ENCODE measurements at places on chromosomes 1 and 21.

DNA sequence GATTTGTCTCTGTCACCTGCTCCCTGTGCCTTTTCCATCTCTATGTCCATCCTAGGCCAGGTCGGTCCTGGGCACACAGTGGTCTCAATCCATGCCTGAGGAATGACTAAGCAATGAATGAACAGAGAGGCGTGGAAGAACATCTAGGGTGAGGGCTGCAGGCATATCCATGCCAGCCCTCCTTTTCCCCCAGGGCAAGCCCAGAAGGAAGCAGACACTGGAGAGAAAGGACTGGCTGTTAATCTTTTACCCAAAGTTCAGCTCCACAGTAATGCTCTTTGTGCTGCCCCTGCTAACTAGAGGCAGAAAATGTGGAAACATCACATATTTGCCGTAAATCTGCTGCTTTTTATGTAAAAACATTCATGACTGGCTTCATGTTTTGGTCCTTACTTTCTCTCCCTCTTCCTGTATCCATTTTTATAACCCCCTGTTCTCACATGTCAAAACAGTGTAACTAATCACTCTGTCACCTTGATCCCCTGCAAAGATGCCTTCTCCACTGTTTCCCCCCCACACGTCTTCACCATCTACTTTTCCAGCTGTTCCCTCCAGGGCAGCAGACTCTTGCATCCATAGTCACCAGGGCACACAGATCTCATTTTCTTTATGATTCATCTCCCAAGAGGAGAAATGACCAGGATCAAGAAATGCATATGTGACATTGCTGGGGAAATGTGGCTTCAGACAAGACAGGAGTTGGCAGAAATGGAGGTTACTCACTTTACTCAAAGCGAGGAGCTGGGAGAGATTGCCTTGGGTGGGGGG is 166.4 kb upstream of the PROX1 start:
- DNase-seq, result no peak

DNA sequence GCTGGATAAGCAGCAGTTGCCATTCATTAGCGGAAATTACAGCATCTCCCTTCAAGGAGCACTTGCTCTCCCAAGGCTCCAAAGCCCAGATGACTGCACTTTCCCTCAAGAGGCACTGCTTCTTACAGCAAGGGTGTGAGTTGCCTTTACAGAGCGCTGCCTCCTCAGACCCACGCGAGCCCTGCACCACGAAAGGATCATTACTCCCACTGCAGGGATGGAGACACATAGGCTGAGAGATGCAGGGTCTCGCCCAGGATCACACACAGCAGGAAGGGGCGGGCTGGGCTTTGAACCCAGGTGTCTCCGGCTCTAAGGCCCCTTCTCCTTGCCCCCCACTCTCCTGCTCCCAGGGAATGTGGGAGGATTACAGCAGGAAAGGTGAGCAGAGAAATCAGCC is 405.5 kb downstream of the MATN1 start:
- no peak for DNase-seq

DNA sequence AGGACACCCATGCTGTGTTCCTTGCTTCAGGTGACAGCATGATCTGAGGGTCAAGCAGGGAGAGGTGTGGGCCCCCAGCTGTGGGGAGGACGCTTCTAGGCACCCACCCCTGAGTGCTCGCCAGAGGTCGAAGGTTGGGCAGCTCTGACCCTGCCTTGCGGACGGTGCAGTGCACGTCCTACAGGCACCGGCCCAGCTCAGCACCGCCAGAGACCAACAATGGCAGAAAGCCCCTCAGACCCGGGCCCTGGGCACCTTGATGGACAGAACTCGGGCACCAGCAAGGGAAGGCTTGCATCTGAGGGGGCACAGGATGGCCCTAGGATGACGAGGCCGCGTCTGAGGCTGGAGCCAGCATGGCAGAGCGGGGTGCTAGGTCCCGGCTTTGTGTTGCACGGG is 24.7 kb downstream of the NADK start:
- no peak for DNase-seq

DNA sequence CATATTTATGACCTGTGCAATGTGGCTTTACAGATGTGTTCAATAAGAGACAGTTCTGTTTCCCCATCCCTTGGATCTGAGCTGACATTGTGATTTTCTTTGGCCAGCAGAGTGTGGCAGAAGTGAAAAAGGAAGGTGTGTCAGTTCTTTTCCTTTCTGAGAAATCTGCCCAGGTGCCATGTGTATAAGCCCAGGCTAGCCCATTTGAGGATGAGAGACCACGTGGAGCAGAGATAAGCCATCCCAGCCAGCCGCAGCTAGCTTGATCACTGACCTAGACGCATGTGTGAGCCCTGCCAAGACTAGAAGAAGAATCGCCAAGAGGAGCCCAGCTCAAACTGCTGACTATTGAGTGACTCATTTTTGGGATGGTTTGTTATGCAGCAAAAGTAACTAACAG is 127.8 kb downstream of the KCNJ6 start:
- DNase-seq, result no peak

DNA sequence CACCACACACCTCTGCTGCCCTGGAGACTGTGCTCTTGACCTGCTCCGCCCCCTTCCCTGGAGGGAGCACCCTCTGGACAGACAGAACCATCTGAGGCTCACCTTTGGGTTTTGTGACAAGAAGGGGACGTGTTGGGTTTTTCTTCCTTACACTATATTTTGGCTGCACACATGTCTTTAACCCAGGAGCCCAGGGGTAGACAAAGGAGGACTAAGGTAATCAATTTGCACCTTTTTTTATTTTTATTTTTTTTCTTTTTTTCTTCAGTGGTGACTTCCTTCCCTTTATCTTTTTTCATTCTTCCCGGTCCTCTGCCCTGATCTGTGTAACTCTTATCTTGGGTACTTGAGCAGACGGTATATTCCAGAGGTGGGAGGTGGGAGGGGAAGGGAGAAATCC is 8.5 kb upstream of the TXLNA start:
- no peak for DNase-seq

DNA sequence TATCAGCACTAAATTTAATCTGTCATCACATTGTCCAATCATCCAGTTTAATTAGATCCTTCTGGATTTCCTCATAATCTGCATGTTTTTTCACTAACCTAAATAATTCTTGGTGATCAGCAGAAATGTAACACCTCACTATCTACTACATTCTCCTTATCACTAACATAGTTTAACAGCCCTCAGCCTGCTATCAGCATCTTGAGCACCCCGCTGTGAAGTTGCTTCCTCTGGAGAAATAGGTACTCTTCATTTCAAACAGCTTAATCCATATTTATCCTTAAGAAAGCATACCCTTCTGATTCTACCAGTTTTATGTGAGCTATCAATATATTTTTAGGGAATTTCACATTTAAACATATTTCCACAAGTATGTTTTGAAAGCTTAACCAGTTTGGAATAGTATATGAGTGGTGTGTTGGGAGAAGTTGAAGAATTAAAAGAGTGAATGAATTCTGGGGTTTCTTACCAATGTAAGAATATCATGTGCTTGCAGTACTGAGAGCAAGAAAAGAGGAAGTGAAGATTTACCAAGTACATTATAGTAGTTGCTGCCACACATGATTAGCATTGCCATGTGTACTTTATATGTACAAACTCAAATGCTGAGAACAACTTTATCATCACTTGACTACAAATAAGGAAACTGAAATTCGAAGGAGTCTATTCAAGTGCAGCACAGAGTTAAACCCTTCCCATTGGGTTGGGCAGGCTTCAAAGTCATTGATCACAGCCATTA is 771.1 kb upstream of the ADGRL4 start:
- DNase-seq, result no peak

DNA sequence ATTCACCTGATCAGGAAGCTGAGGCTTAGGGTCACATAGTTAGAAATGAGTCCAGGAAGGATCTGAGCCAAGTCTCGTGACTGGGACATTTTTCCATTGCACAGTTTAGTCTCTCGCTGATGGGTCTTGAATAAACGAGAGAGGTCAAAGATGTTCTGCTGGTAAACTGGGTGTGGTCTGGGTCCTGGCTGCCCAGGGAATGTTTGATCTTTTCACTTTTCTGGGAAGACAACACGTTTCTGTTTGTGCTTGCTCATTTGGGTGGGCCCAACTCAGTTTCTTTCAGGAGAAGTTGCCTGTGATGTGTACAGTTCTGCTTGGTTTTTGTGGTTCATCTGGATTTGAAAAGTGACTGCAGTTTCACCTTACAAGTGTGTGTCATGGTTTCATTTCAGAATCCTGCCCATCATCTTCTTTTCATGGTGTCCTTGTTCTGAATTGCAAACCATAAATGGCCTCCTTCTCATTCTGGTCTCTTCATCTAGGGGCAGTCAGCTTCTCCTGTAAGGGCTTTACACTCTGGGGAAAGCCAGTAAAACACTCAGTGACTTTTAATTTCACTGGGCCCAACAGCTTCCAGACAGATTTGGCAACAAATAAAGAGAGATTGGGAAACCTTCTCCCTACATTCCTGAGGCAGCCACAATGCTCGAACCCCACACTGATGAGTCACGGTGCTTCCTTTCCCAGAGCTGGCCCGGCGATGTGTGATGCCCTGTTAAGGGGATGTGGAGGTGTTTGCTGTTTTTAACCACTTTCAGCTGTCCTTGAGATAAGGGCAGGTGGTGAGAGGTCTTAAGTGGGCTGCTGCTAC is 7.2 kb upstream of the TACSTD2 start:
- DNase-seq, result no peak

GRCh38 chr21:43858806-43859648 is 6.0 kb upstream of the AGPAT3 start:
- no peak for DNase-seq

DNA sequence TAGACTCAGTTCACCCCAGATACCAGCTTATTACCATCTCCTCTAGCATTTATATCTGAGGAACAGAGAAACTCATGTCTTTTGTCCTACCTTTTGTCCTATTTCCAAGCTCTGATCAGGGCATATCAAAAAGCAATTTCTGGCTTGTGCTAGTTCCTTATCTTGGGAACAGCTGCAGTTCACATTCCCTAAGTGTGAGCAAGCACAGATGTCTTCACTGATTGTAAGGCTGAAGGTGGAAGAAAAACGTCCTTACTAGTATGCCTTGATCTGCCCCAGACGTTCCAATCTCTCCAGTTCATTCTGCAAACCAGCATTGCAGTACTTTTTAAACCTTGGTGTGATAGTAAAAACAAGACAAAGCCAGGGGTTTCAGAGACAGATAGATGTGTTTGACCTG is 139.8 kb downstream of the NCAM2 start:
- no peak for DNase-seq

DNA sequence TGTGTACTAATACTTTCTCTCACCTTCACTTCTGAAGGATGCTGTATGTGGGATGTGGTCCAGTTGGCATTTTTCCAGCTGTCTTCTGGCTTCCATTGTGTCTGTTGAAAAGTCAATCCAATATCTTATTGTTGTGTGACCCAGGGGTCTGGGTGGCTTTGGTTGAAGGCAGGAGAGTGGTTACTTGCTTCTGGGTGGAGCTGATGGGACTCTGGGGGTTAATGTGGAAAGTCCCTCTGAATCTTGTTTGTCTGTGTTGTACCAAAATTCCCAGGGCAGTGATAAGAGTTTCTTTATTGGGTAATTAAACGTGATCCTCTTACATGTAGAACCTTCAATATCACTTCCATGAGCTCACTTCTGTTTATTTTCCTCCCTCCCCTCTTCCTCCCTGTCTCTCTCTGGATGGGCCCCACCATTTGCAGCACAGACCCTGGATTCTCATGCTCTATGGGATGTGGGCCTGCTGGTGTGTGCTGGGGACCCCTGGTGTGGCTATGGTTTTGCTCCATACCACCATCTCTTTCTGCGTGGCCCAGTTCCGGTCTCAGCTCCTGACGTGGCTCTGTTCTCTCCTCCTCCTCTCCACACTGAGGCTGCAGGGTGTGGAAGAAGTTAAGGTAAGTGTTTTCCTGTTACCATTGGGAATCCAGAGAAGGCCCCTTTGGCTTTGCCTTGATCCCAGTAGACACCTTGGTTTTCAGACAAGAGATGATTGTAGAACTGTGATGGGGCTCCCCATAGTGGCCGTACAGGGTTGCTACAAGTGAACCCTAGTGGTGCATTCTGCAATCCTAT is 71.5 kb downstream of the HHAT start:
- DNase-seq, result peak; percentile 43

- DNase-seq, result no peak
These were observed 85.4 kb downstream of the COLGALT2 start for GRCh38 chr1:183952101-183952500.

- DNase-seq, result no peak
These were observed 60.7 kb upstream of the ITPKB start for GRCh38 chr1:226799634-226800281.

DNA sequence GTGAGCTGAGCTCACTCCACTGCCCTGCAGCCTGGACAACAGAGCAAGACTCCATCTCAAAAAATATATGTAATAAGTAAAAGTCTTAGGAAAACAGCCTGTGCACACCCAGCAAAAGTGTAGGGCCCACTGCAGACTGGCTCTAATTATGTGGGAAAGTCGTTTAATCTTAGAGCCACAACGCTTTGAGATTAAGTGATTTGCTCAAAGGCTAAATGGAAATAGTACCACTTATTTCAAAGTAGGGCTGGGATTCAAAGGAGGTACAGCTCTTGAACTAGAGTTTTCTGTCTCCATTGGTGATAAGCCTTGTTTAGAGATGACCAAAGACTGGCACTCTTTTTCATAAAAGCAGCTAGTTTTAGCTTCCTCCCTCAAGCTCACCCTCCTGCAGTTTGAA is 2.2 kb downstream of the TACSTD2 start:
- no peak for DNase-seq

DNA sequence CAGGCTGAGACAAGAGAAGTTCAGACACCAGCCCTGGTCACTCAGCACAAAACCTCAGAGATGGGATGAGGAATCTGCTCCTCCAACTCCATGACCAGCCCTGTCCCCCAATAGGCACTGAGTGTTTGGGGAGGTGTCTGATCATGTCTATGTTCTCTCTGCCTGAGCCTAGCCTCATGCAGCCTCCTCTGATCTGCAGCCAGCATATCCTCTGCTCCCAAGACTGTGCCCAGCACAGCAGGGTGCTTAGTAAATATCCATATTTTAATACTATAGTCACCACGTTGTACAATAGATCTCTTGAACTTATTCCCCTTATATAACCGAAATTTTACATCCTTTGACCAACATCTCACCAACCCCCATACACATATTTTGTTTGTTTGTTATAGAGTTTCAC is 202.9 kb downstream of the MATN1 start:
- DNase-seq, result no peak

DNA sequence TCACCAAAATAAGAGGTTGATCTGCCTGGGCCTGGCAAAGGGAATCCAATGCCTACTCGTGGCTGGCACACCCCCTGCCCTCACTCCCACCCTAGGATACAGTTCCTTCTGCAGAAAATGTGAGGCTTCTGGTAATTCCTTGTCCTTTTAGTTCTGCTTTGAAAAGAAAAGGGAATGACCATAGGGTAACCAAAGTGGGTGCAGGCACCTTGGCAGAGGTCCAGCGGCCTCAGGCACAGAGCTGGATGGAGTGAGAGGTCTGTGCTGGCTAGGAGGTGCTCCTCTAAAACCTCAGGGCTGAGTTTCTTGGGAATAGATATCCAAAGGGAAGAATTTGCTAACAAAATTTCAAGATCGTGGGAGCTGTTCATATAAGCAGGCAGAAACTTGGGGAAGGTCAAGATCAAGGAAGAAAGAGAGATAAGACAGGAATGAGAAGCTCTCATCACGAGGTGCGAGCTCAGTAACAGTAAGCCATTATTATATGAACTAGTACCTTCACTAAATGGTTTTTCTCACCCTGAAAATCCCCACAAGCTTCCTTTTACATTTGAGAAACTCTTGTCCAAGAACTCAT is 293.1 kb upstream of the LYPLAL1 start:
- no peak for DNase-seq

- no peak for DNase-seq
These were observed 78.4 kb downstream of the DISP1 start for GRCh38 chr1:222893255-222893654.

GRCh38 chr1:228515200-228515834 is 28.1 kb downstream of the RNF187 start:
- no peak for DNase-seq

GRCh38 chr1:39620659-39621165 is 18.7 kb downstream of the HEYL start:
- no peak for DNase-seq
